ENCODE measurements at places on chromosomes 12 and 14.

DNA sequence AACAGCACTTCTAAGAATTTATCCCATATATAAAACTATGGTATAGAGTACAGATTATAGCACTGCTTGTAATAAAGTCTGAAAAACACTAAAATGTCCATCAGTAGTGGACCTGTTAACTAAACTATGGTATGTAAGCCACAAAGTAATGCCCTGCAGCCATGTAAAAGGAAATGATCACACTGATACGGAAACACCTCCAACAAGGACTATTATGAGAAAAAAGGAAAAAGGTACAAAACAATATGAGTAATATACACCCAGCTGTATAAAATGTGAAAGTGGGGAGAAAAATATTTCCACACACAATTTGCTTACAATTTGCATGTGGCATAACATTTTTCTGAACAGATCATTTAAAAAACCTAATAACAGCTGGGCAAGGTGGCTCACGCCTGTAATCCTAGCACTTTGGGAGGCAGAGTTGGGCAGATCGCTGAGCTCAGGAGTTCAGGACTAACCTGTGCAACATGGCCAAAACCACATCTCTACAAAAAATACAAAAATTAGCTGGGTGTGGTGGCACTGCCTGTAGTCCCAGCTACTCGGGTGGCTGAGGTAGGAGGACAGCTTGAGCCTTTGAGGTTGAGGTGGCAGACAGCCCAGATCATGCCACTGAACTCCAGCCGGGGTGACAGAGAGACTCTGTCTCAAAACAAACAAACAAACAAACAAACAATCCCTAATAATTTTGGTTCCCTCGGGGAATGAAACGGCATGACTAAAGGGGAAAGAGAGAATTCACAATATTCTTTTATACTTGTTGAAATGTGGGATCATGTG lies 250.5 kb downstream of the MED13L start:
- no peak for DNase-seq

DNA sequence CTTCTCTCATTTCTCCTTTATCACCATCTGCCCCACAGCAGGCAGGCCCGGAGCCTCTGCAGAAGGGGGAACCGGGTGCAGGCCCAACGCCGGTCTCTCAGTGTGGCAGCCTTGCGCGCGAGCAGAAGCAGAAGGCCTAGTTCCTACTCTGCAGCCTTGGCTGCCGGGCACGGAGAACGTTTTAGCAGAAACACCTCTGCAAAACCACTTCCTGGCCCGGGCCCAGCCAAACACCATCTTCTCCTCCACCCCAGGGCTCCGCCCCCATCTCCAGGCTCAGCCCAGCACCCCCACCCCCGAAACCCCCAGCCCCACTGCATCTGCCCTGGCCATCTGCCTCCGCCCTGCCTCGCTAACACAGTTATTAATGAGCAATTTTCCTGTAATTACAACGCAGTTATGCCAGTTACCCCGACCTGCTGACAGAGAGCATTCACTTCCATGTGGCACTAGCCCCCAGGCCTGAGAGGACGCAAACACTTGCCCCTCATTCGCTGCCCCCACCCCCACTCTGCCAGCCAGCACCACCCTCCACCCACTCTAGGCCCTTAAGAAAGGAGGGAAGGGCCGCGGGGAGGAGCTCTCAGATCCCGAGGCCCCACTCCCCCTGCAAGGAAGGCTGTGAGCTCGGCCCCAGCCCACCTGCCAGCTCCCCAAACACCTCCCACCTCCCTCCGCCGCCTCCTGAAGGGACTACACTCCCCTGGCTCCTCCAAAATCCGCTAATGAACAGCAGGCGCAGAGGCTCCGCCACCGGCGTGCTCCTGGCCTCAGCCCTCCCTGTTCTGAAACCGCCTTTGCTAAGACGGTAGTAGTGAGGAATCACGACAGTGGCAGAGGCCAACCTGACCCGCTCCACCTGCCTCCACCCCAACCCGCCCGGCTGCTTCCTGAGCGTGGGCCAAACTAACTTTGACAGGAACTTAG lies 44.7 kb upstream of the FBRSL1 start:
- peak; percentile 74 for DNase-seq

GRCh38 chr12:22858849-22859570 lies 234.0 kb downstream of the ETNK1 start:
- no peak for DNase-seq

- DNase-seq: no peak
Observed at GRCh38 chr14:69827560-69827959, 30.5 kb upstream of the SLC10A1 start.

Measured in activated T-helper 1 cell treated with Interleukin-2 at 50 U/mL for 16 hours (primary cell).